ENCODE measurements at places on chromosomes 5 and 9.

DNA sequence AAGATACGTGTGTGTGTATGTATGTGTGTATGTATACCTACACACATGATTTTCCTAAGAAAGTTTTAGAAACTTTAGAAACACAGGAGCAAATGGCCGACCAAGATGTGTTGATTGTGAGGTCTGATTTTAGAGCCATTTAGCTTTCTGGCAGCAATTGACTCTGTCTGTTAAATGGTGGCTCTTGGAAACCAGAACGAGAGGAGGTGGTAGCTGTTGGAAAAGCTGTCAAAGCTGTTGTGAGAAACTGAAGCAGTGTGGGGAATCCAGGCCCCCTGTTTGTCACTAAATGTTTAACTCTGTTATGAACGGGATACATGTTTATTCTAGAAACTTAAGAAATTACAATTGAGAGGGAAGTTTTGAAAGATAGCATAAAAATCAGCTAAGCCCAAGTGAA lies 91.4 kb downstream of the GOLPH3 start:
- DNase-seq: no peak

DNA sequence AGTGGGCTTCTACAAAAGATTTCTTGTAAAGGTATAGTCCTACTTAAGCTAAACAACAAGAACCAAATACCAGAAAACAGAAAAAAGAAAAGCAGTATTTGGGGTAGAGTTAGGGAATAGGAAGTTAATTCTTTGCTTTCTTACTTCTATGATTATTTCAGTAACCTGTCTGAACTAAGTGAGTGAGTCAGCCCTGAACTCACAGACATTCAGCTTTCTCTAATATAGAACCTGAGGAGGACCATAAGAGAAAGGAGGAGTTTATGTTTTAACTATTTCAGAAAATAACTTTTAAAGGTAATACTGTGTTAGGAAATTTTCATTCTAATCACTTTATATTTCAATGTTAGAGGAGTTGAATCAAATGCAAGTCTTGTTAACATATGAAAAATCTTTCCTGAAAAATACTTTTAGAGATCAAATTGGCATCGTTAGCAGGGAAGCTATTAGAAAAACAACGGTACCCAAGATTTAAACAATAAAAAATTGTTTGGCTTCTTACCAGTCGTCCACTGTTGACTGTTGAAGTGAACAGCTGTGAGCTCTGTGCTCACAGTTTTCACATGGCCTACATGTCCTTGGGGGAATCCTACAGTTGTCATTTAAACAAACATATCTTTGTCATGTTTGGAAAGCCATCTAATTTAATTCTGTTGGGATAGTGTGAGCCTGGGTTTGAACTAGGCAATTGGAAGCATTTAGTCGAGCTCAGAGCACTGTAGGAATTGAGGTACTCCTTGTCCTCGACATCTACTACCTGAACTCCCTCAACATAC lies 19.9 kb upstream of the ZFAND5 start:
- no peak for DNase-seq

GRCh38 chr5:41978676-41979075 lies 53.6 kb downstream of the FBXO4 start:
- DNase-seq: no peak

- no peak for DNase-seq
Measured at GRCh38 chr5:116365006-116365496, 209.6 kb downstream of the SEMA6A start.

GRCh38 chr5:107887166-107887943 lies 216.6 kb upstream of the EFNA5 start:
- peak; percentile 43 for DNase-seq

DNA sequence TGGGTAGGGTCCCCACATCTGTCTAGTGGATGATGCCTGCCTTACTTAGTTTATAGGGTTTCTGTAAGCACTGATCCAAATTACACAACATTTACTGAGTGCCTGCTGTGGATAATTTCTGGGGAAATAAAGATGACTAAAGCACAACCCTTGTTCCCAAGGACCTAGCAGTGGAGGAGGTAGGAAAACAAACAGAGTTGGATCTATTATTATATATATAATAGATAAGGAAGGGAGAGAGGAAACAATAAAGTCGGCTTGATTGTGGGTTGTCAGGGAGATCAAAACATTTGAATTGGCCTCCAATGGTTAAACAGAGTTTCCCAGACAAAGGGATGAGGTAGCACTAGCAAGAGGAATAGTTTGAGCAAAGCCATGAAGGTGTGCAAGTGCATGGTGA lies 14.0 kb downstream of the IL33 start:
- peak; percentile 59 for DNase-seq

GRCh38 chr5:96931605-96932004 lies 4.3 kb upstream of the LNPEP start:
- no peak for DNase-seq

DNA sequence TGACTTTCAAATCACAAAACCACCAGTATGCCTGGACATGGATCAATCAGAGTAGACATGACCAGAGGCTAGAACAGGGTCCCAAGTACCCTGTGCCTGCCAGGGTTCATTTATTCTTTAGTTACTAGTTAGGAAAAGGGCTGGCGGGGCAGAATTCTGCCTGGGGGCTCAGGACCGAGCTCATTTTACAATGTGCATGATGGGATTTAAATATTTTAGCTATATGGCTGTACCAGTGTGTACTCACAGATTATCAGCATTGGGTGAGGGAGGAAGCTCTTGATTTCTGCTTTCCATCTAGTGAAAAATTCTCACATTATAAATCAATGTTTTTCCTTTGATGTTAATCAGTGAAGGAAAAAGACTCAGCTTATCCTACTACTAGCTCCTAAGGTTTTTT lies 1511.1 kb downstream of the EFNA5 start:
- no peak for DNase-seq

DNA sequence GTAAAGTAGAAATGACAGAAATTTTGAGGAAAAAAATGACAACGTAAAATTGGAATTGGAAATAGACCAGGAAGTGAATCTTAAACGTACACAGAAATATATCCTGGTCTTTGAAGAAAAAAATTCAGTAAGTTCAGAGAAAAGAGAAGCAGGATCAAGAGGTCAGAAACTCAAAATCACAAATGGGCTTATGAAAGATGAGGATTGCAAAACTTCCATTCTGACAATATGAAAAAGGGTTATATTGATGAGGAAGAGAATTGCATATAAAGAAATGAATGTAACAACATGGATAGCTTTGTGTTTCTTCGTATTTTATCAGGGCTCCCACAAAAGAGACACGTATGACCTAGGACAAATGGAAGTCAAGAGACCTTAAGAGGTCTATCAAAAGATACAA lies 58.1 kb downstream of the OXCT1 start:
- DNase-seq: no peak

DNA sequence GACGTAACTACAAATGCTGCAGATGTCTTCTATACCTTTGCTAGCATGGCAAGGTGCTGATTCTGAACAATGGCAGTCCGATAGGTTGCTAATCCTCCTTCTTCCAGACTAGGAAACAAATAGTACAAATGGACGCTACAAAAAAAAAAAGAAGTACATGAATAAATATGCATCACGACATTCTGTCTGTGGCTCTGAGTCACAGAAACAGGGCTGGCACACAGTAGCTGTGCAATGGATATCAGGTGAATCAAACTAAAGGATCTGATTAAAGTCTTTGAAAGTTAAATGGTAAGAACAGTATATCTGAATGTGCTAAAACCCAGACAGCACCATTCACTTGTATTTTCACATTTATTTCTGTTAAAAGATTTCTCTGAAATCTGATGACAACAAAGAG lies 96.2 kb downstream of the DROSHA start:
- DNase-seq: no peak

DNA sequence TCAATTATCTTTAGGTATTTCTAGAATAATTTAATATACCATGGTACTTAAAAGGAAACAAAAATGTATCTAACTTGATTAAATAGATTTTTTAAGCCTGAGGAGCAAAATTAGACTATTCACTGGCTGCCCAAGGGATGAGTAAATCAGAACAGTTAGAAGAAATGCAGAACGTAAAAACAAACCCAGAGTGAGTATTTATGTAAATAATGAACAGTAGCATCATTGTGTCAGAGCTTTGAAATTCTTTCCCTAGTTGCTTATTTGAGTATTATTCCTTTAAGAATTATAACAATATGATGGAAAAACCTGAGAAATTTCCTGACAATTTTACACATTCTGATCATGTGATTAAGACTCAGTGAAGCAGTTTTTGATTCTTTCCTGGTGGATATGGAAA lies 200.9 kb downstream of the GDNF start:
- no peak for DNase-seq

DNA sequence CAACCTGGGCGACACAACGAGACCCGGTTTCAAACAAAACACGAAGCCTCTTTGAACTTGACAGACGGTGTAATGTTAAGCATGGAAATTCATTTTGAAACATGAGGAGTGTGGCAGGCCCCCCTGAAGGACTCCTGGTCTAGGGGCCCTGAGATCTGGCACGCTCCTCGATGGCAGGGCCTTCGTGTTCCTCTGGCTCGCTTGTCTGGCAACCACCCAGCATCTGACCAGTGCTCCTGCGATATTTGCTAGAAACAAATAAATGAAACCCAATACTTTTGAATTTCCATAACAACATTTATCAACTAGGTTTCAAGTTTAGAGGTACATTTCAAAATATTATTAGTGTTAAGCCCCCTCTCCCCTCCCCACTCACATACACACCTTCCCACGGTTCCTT lies 193.0 kb downstream of the ERCC6L2 start:
- no peak for DNase-seq

DNA sequence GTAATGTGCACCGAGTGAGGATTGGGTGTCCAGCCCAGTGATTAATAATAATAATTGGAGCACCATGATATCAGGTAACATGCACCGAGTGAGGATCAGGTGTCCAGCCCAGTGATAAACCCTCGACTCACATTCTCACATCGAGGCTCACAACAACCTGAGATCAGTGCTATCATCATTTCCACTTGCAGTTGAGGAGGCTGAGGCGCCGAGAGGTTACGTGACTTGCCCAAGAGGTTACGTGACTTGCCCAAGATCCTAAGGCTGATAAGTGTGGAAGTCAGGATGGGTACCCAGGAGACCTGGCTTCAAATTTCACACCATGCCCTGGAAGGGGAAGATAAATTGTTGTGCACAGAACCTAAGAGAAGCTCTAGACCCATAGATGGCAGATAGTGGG lies 189.4 kb downstream of the MED10 start:
- no peak for DNase-seq

GRCh38 chr9:104748359-104749031 lies 1.0 kb downstream of the NIPSNAP3A start:
- DNase-seq: peak; percentile 47

DNA sequence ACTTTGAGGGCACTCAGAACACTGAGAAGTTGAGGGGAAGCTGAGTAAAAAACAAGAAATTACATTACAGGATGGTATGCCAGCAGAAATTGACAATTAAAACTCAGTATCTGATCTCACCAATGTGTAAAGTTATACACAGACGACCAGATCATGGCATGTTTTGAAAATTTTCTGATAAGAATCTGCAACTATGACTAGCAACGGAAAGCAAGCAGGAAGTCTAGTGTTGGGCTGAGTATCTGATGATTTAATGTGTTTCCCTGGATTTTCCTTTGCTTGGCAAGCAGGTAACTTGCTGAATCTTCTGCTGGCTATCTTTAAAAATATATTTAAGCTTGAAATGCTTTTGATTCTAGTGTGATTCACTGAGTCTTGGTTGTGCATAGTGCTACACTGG lies 5.2 kb upstream of the GCNT4 start:
- DNase-seq: no peak

DNA sequence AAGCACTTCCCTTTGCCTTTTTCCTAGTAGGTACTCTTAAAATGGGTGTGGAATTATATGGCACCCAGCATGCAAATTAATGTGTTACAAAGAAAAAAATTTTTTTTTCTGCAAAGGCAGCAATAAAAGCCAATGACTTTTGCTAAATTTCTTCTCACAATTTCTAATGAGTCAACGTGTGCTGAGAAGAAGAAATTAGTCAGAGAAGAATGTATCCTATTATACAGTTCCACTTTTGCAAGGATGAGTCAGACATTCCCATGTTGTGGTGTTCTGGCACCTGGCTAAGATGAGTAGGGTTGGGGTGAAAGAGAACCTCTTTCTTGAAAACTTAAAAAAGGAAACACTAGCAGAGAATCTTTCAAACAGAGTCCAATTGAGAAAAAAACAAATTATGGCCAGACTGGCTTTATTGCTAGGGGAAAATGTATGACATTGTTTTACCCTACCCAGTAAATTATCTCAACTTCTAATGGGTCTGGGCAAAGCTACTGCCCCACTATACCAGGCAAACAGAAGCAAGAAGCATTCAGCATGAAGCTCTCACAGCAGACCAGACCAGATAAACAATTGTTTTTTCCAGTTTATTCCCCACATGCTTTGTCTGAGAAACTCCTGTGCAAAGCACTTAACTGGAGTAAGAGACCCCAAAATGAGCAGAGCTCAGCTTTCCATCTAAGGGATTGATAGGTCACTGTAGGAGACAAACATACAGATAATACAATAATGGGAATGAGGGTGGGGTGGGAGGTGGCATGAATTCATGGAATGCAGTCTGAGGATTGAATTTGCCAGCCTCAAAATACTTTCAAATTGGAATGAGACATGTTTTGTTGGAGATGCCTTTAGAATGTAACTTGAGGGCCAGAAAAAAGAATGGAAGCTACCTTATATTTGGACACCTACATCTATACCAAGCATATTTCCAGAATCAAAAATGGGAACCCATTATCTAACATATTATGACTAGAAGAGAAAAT lies 220.8 kb upstream of the RFX3 start:
- peak; percentile 0 for DNase-seq

DNA sequence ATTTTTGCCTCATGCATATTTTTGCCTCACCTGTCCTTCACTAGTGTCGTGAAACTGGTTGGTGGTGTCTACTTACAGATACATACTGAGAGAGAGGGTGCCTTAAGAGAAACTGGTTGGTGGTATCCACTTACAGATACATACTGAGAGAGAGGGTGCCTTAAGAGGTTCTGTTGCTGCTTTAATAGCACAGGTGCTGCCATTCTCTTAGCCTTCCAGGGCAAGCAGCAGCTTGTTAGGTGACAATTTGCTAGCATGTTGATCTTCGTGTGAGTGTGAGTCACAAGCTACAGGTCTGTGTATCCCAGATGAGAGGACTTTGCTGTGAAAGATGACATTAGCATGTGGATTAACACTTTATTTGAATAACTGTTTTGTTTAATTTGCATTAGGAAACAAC lies 1.4 kb downstream of the PTTG1 start:
- DNase-seq: peak; percentile 71

Measured in DMS53 (cell line).